ENCODE measurements at places on chromosomes 5 and 9.

- DNase-seq, result no peak
Observed at GRCh38 chr9:1979741-1980367, 35.3 kb upstream of the SMARCA2 start.

DNA sequence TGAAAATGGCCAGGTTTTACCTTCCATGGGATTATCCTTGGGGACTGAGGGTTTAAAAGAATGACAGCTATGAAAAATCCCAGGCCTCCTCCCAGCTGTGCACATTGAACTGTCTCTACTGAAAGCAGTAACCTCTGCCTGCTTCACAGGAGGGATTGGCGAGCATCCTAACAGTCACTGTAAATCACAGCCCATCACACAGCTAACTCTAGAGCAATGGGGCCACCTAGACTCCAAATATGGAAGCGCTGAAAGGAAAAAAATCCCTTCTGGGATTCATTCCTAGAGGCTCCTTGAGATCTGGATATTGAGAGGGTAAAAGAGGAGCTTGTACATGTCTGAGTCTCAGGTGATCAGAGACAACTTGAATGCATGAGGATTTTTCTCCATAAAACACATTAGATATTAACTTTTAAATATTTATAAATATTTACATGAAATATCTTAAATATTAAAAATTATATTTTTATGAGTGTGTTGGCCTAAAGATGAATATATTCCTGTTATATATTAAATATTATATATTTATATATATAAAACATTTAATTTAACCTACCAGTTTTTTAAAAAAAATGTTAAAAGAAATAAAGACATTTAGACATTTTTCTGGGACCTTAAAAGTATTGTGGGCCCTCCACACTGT, 133.8 kb upstream of the SLC24A2 start:
- DNase-seq, result peak; percentile 70

DNA sequence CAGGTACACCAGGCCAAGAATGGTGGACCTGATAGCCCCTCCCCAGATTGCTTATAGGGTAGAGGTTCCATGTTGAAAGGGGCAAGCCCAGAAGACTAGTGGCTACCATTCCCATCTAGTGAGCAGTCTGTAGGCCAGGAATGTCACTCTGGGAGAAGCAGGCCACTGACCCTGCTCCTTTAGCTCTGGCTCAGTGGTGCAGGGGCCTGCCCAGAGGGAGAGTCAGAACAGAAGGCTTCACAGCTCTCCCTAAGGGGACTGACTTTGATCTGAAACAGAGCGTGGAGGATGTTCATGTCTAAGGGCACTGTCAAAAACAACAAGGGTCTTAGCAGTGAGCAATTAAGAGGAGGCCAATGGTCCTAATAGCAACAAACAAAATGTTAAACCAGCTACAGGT, 81.7 kb downstream of the ZNF354C start:
- no peak for DNase-seq

GRCh38 chr9:136939996-136940525, 4.5 kb downstream of the FBXW5 start:
- DNase-seq, result no peak

DNA sequence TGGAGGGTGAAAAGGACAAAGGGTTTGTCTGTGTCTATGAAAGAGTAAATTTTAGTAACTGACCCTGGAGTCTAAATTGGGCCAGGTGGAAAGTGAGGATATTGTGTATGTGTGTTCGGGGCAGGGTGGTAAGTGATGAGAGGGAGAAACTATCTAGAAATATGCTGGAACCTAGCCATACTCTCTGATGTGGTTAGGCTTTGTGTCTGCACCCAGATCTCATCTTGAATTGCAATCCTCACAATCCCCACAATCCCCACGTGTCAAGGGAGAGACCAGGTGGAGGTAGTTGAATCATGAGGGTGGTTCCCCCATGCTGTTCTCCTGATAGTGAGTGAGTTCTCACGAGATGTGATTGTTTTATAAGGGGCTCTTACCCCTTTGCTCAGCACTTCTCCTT, 60.6 kb downstream of the COMMD10 start:
- no peak for DNase-seq

DNA sequence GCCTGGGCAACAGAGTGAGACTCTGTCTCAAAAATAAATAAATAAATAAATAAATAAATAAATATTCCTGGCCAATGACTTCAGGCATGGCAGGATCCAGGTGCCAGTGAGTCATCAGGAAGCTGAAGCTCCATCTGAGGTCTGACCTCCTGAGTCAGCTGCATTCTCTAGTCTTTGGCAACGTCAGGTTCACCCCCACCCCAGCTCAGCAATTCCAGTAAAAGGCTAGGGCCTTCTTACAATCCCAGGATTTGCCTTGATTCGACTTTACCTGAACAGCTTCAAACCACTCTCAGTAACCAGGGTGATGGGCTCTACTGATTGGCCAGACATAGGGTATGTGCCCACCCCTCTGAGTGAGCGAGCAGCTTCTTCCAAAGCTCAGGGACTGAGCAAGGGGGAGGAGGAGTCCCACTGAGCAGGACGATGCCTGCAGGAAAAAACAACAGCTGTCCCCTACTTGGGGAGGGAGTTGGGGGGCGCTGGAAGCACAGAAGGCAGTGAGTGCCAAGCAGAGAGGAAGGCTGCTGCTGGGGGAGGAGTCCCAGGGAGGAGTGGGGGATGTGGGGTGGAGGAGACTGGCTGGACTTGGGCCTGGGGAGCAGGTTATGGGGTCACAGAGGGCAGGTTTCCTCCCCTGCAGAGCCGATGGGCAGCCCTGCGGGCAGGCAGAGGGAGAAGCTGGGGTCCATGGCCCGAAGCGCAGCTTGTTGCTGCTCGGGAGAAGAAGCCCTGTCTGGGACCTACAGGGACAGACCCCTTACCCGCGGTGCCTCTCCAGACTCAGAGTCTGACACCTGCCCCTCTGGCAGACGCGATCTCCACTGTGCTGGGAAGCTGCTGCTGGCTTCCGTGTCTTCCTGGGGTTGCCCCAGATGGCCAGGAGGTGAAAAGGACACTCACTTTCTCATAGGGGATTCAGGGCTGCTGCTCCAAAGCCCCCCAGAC, 25.9 kb upstream of the UNC5A start:
- DNase-seq, result peak; percentile 99

- no peak for DNase-seq
Observed at GRCh38 chr5:65359981-65360380, 121.7 kb downstream of the ADAMTS6 start.

DNA sequence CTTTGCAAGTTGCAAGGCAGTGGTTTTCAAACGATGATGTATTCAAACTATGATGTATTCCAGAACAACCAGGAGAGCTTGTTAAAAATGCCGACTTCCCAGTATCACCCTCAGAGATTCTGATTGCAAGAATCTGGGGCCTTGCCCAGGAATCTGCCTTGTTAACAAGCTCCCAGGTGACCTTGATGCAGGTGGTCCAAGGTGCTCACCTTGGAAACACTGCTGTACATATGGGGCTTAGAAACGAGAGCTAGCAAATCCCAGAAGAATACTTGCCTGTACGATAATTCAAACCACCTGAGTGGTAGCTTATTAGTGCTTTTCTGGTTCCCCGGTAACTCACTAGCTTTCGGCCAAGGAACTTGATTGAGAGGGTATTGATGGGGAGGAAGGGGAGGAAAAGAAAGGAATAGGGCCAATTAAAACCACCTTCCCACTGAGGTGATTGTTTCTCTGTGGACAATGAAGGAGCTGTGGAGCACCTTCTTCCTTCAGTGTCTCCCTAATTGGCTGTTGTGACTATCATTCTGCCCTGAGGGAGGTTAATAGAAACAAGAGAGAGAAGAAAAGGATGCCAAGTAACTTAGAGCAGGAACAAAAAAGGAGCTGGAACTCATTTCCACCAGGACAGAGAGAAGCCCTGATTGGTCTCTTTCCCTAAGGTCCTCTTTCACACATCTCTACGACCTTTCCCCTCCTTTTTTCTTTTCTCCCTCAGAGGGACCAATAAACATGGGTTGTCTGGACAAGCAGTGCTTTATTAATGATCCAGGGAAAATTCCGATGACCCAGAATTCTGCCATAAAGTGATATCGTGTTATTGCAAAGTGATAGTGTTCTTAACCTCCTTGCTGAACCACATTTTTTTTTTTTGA, 218.8 kb downstream of the TMEM167A start:
- DNase-seq, result no peak

- DNase-seq, result no peak
Observed at GRCh38 chr5:66974256-66974655, 222.3 kb downstream of the CD180 start.

DNA sequence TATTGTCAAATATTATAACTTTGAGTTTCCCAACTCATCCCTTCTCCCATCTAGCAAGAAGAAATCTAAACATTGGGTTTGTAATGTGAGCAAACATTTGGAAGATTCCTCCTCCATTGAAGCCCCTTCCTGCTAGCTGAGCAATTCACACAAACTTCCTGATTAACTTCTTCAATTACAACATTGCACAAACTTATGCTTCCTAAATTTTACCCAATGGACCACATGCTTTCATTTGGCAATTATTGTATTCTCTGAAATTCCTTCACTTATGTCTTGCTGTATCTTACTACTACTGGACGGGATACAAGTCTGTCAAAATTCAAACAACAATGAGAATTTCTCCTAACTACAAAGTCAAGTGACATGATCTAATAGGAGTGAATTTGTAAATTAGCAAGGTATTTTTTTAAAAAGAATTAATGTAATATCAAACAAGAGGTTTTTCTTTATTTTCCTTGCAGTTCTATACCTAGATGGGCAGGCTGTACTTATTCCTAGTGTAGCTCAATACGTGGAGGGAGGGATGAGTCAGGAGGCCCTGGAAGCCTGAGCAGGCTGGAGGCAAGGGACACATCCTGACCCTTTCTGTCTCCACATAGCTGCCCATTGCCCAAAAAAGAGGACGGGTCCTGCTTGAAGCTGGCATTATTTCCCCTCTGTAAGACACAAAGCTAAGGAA, 11.8 kb upstream of the IFNW1 start:
- no peak for DNase-seq

- DNase-seq, result no peak
Observed at GRCh38 chr9:89598926-89599325, 5.9 kb upstream of the GADD45G start.

DNA sequence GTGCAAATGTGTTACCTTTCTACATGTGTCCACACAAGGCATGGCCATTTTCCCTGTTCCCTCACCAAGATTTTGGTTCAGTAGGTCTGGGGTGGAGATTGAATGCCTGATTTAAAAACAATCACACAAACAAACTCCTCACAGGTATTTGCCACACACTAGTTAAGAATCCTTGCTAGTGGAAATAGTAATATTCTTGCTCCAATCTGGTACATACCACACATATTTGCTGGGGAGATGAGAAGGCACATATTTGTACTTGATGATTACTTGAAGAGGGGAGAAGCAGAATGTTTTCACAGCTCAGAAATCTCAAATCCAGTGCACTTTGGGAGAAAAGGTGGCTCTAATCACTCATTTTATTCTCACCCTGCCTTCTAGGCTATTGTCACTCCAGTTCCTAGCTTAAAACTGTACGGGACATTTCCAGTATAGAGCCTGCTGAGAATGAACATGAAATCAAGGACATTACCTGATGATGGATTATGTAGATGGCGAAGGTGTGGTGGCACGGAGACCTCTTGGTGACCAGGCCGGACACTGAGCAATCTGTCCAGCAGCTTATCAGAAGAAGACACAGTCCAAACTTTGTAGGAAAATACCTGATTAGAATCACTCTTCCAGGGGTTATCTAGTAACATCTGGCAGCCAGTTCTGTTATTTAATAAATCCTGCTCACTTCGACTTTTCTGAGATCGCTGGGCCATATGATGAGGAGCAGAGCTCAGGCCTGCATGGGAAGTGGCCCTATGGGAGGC, 116.1 kb upstream of the IL6ST start:
- DNase-seq, result no peak

GRCh38 chr9:127203681-127204327, 60.8 kb upstream of the GARNL3 start:
- DNase-seq, result no peak

DNA sequence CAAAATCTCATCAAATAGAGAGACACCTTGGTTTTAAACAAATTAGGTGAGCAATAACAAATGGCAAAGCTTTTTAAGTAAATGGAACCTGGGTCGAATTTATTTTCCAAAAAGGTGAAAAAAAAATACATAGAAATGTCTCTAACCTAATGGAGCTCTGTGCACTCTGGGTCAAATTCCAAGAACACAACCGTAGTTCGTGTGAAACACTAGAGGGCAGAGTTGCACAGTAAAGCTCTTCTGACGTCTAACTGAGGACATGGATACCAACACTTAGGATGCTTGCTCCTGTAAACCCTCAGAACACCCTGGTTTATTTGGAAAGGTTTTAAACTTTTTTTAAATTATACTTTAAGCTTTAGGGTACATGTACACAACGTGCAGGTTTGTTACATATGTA, 18.9 kb downstream of the MARCHF11 start:
- DNase-seq, result peak; percentile 36

DNA sequence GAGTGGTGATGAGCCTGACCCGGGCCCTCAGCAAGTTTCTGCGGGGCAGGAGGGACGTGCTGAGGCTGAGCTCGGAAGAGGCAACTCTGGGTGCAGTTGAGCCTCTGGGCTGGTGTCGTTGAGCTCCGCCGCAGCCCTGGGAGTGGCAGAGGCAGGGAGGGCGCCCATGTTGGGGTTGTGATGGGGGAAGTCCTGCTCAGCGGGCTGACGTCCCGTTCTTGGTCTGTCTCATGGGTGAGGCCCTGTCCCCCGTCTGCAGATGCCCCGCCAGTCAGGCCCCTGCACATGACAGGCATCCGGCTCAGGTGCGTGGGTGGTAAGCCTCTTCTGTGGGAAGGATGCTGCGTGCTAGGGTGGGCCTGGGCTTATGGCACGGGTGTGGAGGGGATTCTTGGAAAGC, 64.3 kb downstream of the RXRA start:
- DNase-seq, result no peak

GRCh38 chr9:103713631-103714030, 380.5 kb upstream of the SMC2 start:
- DNase-seq, result no peak

- DNase-seq, result no peak
Observed at GRCh38 chr9:91120200-91120599, 241.5 kb downstream of the AUH start.

- DNase-seq, result no peak
Observed at GRCh38 chr5:141529002-141529401, 40.1 kb downstream of the PCDHGC5 start.

GRCh38 chr5:83375049-83375745, 96.3 kb upstream of the VCAN start:
- DNase-seq, result no peak

GRCh38 chr5:139690064-139690802, 42.1 kb downstream of the CXXC5 start:
- DNase-seq, result peak; percentile 67

GRCh38 chr5:78504704-78505677, 143.6 kb downstream of the LHFPL2 start:
- DNase-seq, result peak; percentile 90

DNA sequence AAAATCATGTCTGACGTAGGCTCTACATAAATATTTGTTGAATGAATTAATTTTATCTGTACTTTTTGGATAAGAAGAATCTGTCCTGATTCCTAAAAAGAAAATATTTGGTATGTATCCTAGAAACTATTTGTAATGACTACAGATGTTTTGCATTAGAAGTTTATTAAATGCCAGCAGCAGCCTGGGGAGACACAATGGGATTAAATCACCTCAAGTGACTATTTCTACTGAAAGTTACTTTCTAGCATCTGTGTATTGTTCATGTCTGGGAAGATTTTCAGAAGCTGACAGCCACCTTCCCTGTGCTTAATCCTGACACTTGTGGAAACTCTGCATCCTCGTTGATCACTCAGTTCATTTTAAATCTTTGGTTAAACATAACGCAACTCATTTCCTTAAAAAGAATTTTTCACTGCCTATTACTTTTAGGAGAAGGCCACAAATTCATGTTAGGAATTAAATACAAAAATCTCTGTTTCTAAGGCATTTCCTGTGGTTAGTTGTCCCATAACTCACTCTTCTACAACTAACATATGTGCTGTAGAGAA, 209.3 kb upstream of the PPP1R2B start:
- DNase-seq, result no peak

GRCh38 chr9:68678430-68678829, 26.6 kb upstream of the PIP5K1B start:
- DNase-seq, result no peak

All from RWPE1 (cell line).